ENCODE measurements at places on chromosomes 16 and 17. TPM values are rescaled to one million over a fixed set of nuclear protein-coding genes. Genes with fewer than 3 reads are reported as not detected.

The CDRT15L2 gene
- total RNA-seq: not detected

The STX4 gene
- 133 TPM for total RNA-seq

The MT4 gene
- total RNA-seq: not detected

The RASL10B gene
- 0.07 TPM for total RNA-seq

The TMEM100 gene
- total RNA-seq: not detected

The RPL13 gene
- 1,294 TPM for total RNA-seq

The TOP2A gene
- 2.0 TPM for total RNA-seq

The HAPSTR1 gene
- 138 TPM for total RNA-seq

The PHOSPHO1 gene
- not detected for total RNA-seq

The DNAJA3 gene
- total RNA-seq: 22.1 TPM

The LRRC37A gene
- 3.5 TPM for total RNA-seq

The TRIM47 gene
- 2.0 TPM for total RNA-seq

The LGALS3BP gene
- 4.2 TPM for total RNA-seq

The STRADA gene
- total RNA-seq: 83.1 TPM
